H7 (cell line): ENCODE measurements at places on chromosomes 11 and 22. TPM values are rescaled to one million over a fixed set of nuclear protein-coding genes. Genes with fewer than 3 reads are reported as not detected.

DNA sequence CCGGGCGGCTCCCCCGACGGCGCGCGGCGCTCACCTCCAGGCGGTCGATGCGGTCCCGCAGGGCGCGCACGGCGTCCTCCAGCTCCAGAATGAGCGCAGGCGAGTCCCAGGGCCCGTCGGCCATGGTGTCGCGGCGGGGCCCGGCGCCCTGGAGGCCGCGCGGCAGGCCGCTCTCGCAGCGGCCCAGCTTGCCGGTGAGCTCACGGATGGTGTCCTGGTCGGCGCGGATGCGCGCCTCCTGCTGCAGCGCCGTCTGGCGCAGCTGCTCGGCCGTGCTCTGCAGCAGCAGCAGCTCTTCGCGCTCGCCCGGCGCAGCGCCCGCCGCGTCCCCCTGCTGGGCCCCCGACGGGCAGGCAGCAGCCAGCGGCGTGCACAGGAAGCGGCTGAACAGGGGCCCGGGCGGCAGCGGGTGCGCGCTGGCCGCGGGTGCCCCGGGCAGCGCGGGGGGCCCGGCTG is 599 bp downstream of the NPTXR start:
- peak; percentile 91 for DNase-seq

Gene INPP5J
- 10.6 and 11.9 TPM in 2 replicates for total RNA-seq

- no peak for DNase-seq
Observed at GRCh38 chr11:111707039-111707690, 59.0 kb downstream of the PPP2R1B start.

Gene OR5F1
- not detected in 2 replicates for total RNA-seq

- peak; percentile 55 for DNase-seq
Observed at GRCh38 chr11:1128311-1129142, 29.2 kb upstream of the MUC5AC start.

Gene ADM2
- 3.0 and 3.2 TPM in 2 replicates for total RNA-seq

DNA sequence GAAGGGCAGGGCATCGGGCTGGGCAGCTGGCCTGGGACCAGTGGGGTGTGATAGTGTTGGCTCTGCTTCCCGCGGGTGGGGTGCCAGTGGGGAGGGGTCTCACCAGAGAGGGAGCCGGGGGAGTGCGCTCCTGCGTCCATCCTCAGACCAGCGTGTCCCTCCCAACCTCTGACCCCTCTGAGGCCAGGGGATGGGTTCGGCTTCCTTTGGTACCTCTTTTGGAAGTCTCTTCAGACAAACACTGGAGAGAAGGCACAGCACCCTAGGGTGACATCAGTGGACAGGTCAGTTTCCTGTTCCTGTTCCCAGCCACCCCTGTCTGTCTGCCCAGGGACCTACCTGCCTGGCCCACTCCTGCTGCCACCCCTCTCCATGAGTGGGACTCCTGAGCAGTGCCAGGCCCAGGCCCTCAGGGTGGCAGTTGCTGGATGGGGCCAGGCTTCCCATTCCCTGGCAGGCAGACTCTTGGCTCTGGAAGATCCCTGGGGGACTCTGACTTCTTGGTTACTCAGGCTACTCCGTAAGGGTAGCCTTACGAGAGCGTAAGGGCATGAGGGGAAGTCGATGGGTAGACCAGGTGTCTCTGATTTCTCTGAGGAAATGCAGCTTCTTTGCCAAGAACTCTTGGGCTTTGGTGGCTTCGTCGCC is 2.6 kb downstream of the TAGLN start:
- peak; percentile 49 for DNase-seq

DNA sequence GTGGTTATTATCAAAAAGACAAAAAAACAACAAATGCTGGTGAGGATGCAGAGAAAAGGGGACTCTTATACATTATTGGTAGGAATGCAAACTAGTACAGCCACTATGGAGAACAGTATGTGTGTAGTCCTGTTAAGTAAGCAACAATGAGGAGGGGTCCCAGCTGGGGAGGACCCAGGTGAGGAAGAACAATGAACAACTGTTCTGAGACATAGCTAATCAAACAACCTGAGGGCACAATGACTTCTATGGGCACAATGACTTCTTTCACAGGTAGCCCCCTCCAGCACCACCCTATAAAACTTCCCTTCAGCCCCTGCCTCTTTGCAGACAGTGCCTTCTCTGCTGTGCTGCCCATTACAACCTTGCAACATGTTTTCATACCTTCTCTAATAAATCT is 5.6 kb downstream of the JAML start:
- no peak for DNase-seq

GRCh38 chr11:103055221-103055890 is 36.6 kb downstream of the DCUN1D5 start:
- DNase-seq, result no peak

DNA sequence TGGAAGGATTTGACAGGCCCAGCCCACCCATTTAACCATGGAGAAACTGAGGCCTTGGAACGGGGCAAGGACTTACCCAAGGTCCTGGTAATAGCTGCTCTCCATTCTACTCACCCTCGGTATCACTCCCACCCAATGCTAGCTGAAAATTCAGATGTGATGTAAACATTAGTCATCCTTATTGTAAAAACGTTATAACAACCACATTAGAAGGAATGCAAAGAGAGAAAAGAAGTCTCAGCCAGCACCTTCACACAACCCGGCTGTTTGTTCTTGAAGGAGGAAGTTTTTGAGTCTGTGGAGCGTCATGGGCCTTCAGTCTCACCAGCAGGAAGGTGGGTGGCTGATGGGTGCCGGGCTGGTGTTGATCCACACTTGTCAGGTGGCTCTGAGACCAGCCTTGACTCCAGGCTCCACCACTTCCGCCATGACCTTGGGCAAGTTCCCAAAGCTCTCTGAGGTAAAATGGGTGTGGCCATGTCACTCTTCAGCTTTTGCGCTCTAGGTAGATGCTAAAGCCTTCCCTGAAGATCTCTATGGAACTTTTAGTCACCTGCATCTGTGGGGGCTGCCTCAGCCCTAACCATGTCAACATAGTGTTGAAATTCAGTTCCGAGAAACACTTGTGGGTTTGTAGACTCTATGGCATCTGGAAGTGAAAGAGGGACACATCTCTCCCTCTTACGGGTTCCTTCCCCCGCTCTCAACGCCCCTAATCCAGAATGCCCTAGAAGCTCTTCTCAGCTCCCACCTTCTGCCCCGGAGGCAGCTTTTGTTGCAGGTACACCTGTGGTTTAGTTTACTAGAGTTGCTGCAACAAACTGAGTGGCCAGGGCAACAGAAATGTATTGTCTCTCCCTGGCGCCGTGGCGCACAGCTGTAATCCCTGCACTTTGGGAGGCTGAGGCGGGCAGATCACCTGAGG is 14.8 kb downstream of the CD6 start:
- no peak for DNase-seq

DNA sequence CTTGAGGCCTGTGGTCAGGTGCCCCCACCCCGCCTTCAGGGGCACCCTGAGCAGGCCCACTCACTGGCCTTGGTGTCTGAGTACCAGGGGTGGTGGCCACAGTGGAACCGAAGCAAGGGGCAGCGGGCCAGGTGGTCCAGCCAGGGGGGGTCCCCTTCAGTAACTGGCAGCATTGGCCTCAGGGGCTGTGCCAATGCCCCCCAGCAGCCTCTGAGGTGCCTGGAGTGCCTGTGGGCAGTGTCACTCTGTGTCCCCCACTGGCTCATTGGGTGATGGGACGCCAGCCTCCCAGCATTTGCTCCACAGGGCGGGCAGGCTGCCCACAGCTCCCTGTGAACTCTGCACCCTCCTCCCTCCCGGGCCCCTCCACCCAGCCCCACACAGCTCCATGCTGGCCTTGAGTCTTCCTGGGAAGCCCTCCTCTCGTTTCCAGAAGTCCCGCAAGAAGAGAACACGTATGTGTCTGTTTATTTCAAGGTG is 29.5 kb upstream of the CARS1 start:
- DNase-seq, result peak; percentile 41

DNA sequence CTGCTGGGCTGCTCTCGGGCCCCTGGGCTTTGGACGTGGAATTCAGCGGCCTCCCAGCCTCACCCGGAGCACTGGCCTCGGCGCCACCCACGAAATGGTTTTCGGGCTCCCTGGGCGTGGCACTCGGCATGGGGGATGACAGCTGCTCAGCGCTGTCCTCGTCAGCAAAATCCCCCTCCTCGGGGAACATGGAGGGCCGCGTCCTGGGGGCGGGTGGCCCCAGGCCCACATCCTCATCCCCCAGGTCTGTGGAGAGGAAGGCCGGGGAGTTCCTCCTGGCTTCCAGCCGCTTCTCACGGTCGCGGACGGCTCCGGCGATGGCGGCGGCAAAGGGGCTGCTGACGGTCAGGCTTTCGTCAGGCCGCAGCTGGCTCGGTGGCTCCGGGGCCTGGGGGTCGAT is 88.4 kb downstream of the CTTN start:
- no peak for DNase-seq

- DNase-seq, result no peak
Observed at GRCh38 chr11:121907379-121907778, 208.6 kb downstream of the BLID start.

Gene POGLUT3
- total RNA-seq, result 17.3 and 18.9 TPM in 2 replicates

GRCh38 chr22:18148293-18148965 is 1.5 kb upstream of the USP18 start:
- no peak for DNase-seq

- no peak for DNase-seq
Observed at GRCh38 chr11:120938260-120938659, 85.6 kb upstream of the TBCEL start.

Gene B4GALNT4
- 56.0 and 62.6 TPM in 2 replicates for total RNA-seq

Gene RAC2
- total RNA-seq, result 9.4 and 9.6 TPM in 2 replicates

- no peak for DNase-seq
Observed at GRCh38 chr11:75337195-75337654, 14.2 kb downstream of the ARRB1 start.

Gene CYTH4
- not detected in 2 replicates for total RNA-seq

- no peak for DNase-seq
Observed at GRCh38 chr11:8794677-8795103, 112.1 kb downstream of the RPL27A start.

DNA sequence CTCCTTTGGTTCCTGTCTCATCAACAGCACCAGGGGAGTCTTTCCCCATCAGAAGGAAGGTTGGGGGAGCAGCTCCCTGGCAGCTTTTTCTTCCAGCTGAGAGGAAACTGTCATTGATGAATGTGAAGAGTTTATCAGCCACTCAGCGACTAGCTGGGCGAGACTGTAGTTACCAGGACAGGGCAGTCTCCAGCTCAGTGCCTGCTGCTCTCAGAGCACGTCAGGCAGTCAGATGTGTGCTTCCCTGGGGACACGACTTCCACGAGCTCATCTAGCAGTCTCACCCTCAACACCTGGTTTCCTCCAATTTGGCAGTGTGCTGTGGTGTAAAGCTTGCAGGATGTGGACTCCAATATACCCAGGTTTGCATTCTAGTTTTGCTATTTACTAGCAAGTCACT is 12.5 kb upstream of the C1QTNF4 start:
- DNase-seq, result peak; percentile 43

Gene DLG2
- 1.8 and 3.3 TPM in 2 replicates for total RNA-seq
